ENCODE measurements at places on chromosomes 7 and 10.

DNA sequence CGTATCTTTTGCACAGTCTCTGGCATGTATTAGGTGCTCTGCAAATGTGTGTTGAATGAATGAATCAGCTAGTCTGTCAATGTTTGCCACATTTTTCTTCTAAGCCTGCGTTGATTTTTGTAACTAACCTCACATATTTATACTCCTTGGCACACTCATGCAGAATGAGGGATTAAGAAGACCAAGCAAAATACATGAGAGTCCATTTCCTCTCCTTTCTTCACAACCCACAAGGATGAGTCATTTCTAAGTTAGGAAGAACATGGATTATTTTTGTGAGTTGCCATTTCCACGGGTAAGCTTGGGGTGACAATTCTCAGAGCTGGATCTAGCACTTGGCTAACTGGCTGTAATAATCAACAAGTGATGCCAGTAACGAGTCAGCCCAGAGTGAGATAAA is 158.8 kb downstream of the TWIST1 start:
- DNase-seq: no peak

DNA sequence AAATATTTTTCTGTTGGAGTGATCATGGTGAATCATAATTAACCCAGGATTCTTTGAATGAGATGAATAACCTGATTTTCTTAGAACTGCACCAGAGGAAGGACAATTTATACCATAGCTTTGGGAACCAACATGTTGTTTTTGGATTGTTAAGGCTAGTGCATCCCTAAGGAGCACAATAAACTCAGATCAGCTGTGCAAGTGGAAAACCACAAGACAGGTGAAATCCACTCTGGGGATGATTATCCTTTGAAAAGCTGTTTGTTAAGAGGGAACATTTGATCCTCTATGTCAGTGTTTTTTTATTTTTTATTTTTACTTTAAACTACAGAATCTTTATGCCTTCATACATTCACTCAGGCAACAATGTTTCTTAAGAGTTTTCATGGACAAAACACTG is 232.1 kb upstream of the PCLO start:
- DNase-seq: no peak

DNA sequence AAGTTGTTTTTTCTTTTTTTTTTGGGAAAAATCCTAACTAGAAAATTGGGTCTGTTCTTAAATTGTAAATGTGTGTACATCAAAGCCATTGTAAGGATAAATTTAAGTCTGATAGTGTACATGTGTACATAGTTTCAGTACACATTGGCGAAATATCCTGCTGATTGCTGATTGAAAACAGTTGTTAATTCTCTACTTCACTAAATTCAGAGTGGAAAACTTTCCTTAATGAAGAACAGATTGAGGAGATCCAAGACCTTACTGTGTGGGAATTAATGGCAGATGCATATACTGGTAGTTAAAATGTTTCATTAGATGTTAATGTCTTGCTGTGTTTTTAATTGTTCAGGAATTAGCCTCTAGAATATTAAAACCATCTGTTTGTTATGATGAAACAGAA is 506.0 kb downstream of the AUTS2 start:
- no peak for DNase-seq

GRCh38 chr7:17058568-17058967 is 176.8 kb upstream of the AGR3 start:
- no peak for DNase-seq

- DNase-seq: no peak
These were observed 166.5 kb downstream of the TMEM26 start for GRCh38 chr10:61286686-61287085.

DNA sequence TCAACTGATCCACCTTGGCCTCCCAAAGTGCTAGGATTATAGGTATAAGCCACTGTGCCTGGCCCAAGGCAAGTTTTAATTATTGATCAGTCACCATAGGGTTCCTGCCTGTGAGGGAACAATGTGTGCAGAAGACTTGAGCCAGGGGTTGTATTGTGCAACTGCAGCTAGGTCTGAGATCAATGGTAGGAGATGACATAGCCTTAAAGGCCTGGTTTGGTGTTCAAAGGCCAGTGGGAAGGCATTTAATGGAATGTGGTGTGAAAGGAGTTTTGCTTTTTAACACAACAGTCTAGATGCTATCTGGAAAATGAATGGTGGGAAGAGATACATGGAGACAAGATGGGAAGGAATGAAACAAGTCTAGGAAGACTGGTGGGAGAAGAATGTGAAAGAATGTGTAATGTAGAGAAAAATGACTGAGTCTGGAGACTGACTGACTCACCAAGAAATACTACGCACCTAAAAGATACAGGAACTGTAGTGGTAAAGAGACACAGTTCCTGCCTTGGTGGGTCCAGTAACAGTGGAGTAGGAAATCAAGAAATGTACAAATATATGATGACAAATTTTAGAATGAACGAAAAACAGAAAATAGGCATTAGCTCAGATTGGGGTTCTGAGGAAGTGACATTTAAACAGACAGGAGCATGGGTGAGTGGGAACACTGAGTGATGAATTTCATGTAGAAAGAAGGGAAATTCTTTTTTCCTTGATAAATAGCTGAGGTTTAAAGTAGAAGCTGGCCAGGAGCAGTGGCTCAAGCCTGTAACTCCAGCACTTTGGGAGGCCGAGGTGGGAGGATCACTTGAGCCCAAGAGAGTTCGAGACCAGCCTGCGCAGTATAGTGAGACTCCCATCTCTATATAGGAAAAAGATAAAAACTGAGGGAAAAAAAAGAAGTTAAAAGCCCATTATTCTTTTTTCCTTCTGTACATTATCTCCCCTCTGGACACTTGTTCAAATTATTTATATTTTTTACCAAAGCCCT is 9.4 kb downstream of the HNRNPF start:
- no peak for DNase-seq

DNA sequence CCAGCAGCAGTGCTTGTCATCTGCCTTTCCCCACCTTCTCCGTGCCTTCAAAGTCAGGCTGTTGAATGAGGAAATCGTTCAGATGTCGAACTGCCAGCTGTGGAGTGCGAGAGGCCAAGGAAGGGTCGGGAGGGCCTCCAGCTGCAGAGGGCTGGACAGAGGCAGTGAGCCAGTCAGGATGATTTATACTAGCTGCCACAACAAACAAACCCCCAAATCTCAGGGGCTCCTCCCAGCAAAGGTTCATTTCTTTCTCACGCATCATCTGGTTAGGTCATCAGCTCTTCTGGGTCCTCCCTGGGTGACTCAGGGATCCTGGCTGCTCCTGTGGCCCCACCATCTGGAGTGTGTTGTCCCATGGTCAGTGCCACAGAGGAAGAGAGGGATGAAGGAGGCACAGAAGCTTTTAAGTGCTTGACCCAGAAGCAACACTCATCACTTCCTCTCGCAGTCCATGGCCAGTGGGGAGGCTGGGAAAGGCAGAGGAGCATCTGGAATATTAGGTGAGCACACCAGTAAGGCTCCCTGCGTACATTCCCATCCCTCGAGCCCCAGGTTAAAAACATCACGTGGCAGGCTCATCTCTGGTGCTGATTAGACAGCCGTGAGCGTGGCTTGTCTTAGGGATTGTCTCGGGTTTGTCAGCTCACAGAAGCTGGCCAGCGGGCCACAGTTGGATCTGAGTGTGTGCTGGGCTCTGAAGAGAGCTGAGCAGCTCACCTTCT is 140.7 kb downstream of the RGS10 start:
- no peak for DNase-seq

GRCh38 chr7:114929570-114929969 is 7.7 kb downstream of the MDFIC start:
- no peak for DNase-seq

- DNase-seq: no peak
These were observed 906 bp downstream of the CDK1 start for GRCh38 chr10:60778971-60779796.

DNA sequence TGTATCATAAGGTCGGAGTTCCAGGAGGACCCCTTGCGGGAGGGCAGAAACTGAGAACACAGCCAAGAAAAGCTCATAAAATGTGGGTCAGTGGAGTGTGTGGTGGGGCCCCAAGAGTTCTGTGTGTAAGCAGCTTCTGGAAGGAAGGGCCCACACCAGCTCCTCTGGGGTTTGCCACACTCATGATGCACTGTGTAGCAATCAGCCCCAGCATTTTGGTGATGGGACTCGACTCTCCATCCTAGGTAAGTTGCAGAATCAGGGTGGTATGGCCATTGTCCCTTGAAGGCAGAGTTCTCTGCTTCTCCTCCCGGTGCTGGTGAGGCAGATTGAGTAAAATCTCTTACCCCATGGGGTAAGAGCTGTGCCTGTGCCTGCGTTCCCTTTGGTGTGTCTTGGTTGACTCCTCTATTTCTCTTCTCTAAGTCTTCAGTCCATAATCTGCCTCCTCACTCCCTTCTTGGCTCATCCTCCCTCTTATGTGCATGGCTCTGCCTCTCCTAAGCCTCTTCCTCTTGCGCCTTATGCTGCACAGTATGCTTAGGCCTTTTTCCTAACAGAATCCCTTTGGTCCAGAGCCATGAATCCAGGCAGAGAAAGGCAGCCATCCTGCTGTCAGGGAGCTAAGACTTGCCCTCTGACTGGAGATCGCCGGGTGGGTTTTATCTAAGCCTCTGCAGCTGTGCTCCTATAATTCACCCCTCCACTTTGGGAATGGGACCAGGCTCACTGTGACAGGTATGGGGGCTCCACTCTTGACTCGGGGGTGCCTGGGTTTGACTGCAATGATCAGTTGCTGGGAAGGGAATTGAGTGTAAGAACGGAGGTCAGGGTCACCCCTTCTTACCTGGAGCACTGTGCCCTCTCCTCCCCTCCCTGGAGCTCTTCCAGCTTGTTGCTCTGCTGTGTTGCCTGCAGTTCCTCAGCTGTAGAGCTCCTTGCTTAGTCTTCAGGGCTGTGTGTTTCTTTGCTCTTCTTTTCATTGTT is 17.8 kb downstream of the PRSS2 start:
- DNase-seq: no peak

- no peak for DNase-seq
These were observed 633.2 kb upstream of the NRP1 start for GRCh38 chr10:33967606-33968120.

- DNase-seq: no peak
These were observed 6.6 kb downstream of the SYNPO2L start for GRCh38 chr10:73648975-73649829.

GRCh38 chr7:91034459-91035368 is 229.5 kb upstream of the FZD1 start:
- no peak for DNase-seq

DNA sequence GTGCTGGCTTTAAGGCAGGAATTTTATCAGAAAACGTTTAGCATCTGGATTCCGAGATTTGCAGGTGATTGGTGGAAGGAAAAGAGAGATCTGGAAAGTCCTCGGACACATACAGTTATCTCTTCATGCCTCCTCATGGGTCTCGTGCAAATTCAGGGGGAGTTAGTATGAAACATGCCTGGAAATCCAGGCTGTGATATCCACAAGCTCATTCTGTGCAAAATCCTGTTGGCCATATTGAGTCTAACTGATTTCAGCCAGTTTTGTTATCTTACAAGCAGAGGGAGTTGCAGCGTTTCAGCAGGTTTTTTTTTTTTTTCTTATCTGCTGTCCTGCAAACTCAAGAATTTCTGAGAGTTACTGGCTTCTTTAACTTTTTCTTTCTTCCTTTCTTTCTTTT is 411.5 kb downstream of the GALNT17 start:
- no peak for DNase-seq

DNA sequence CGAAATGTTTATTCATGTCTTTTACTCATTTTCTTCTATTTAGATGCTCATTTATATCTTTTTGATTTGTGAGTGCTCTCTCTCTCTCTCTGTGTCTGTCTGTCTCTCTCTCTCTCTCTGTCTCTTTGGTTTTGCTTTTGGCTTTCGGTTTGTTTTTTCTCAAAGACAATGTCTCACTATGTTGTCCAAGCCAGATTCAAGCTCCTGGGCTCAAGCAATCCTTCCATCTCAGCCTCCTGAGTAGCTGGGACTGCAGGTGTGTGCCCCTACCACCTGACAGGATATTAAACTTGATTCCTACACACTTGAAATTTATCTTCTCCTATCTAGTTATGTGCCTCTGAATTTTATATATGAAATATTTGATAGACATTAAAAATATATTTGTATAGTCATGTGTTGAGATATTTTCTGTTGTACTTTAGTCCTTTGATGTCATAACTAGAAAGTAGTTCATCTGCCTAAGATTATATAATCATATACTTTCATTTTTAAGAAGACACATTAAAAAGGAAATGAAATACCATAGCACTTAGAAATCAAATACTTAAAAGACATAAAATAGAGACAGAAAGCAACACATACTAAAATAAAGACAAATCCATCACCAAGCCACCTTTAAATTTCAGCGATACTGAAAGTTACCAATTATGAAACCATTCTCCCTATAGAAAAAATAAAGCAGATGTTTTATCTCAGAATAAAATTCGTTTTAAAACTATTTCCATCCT is 68.1 kb upstream of the SFMBT2 start:
- DNase-seq: no peak

DNA sequence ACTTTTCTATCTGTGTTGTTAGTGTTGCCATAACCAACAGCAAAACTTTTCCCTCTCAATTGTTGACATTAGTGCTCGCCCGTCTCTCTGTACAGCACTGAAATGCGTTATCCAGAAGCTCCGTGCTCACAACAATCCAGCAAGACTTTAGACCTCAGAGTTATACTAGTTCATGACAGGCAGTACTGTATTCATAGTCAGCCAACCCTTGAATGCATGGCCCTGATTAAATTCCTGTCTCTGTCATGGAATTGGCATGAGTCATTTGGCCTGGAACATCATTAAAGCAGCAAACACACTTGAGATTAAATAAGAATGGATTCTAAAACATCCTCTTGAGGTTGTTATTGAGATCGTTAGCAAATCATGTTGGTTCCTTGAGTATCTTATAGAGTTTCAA is 405.5 kb upstream of the C7orf33 start:
- no peak for DNase-seq

DNA sequence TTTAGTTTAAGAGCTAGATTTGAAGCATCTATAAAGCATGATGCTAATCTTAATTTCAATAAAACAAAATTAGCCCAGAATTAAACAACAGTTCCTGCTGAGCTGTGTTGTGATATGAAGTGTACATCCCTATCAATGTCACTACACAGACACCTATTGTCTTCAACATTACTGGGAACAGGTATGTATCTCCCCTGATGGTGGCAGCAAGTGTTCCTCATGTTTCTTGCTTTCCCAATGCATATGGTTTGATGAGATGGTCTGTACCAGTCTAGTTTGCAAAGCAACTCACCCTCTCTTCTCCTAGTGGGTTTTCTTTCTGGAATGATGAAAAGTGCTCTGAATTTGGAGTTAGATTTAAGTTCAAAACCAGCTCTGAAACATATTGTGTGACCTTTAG is 38.1 kb downstream of the TSPAN12 start:
- no peak for DNase-seq

DNA sequence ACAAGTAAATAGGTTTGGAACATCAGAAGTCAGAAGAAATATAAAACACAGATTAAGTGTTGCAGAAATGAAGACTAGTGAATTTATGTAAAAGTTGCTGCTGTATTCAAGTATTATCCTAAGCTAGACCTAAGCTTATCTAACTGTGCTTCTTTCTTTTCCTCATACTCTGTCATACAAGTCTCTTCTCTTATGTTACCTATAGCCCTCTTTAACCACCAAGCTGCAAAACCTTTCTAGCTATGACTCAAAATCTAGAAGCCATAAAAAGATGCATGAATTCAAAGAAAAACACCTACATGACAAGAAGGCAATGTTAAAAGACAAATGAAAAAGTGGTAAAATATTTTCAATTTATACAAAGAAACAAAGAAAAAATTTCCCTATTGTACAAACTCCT is 23.0 kb downstream of the DENND11 start:
- no peak for DNase-seq

All from activated naive CD4-positive, alpha-beta T cell treated with anti-CD3 and anti-CD28 coated beads, Interleukin-2, amount 50 U/mL, for 16 hours (primary cell).